ENCODE measurements at places on chromosomes 16 and 17.

- no peak for DNase-seq
Observed at GRCh38 chr17:58121925-58122324, 26.3 kb upstream of the OR4D1 start.

- no peak for DNase-seq
Observed at GRCh38 chr16:4859900-4860255, 12.6 kb downstream of the UBN1 start.

DNA sequence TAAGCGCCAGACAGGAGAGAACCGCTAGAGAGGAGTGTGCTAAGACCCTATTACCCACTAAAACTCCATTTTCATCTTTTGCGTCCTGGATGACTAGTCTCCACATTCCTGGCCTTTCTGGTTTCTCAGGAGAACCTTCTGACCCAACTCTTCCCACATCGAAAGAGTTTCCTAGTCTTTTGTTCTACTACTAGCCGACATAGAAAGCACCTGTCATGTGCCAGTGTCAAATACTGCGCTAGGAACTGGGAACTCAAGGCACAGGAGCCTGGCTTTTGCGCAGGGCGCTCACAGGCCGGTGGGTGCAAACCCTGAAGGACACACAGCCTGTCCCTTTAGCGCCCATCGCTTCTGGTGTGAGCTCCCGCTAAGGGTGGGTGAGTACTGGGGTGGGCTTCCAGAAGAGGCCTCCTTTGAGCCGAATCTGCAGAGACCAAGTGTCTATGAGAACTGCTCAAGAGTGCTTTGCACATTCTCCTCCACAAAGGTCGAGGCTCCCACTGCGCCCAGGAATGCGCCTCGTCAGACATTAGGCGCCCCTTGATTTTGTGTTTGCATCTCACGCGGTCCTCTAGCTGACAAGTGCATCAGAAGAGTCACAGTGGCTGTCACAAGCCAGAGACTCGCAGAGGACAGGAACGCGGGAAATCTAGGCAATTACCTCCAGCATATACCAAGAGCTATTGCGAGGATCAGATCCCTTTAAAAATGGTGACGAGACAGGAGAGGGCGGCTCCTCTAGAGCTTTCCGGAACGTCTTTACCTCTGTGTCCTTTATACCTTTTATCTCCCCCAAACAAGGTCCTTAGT, 2.0 kb upstream of the PSMB3 start:
- DNase-seq, result no peak

GRCh38 chr16:74732707-74733350, 32.2 kb upstream of the MLKL start:
- DNase-seq, result no peak

- no peak for DNase-seq
Observed at GRCh38 chr17:58516644-58517377, 2.4 kb upstream of the MTMR4 start.

DNA sequence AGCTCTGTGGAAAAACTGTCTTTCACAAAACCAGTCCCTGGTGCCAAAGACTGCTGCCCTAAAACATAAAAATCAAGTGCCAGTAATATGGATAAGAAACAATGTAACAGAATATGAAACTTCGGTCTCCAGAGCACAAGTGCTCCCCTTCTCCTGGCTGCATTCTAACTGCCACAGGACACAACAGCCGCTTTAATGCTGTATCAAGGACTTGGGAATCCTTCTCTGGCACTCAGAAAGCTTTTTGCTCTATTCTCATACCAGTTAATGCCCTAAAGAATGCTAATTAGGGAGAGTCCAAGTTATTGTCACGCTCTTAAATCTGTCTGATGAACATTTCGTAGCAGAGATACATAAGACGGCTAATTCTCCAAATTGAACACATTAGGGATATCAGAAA, 90.9 kb downstream of the PARN start:
- no peak for DNase-seq

DNA sequence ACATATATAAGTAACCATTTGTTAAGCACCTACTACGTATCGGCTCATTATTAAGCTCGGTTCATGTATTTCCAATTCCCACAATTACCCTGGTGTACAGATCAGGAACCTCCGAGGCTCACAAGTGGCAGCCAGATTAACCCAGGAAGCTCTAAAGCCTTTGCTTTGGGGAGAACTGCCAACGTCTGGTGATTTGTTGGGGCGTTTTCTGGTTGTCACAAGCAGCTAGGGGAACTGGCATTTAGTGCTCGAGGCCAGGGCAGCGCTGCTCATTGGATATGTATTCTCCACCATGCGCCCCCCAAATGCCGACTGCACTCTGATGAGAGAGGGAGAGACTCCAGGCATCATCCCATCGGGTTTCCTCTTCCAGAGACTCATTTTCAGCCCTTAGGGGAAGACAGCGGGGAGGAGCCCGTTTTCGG, 541 bp downstream of the ZNF18 start:
- DNase-seq, result no peak

DNA sequence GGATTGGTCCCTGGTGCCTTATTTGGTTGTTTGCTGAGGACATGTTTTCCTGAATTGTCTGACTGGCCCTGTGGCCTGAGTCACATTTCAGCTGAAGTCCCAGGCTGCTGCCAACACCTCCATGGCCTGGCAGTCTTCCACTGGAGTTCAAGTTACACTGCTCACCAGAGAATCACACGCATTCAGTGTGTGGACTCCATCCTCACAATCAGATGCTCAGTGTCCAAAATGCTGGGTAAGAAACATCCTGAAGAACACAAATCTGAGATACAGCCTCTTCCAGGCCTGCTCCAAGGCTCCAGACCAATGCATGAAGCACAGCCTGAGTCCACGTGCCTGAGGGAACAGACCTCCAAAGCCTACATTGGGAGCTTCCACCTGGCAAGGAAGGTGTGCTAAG, 19.2 kb downstream of the CD300LB start:
- no peak for DNase-seq

DNA sequence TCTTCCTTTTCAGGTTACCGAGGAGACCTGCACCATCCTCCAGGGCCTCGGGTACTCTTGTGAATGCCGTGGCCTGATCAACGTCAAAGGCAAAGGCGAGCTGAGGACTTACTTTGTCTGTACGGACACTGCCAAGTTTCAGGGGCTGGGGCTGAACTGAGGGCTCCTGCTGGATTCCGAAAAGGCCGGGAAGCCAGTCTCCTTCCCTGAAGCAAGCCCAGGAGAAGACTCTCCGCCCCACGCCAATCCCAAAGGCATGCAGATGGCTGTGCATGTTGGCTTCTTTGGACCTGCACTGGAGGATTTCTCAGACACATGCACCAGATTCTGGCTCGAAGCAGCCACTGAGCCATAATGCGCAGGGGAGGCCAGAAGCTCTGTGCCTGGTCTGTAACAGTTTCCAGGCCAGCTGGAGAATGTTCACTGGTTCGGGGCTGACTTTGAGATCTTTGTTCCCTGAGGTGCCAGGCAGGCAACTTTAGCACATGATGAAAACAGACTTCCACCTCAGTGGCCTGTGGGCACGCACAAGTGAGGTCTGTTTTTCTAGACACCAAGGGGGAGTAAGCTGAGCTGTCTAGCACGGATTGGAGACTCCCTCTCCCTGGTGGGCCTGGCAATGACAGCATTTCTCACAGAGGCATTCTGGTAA, 49.1 kb downstream of the ADCY7 start:
- DNase-seq, result no peak

GRCh38 chr17:82835766-82836512, 3.9 kb downstream of the ZNF750 start:
- DNase-seq, result no peak

- DNase-seq, result no peak
Observed at GRCh38 chr16:346587-346986, 5.9 kb downstream of the AXIN1 start.

Data from activated T-cell treated with anti-CD3 and anti-CD28 coated beads for 1 hour (primary cell).